ENCODE measurements at places on chromosomes 3 and 15. TPM values are rescaled to one million over a fixed set of nuclear protein-coding genes. Genes with fewer than 3 reads are reported as not detected.
A peak's percentile ranks its signal among the peaks of the same experiment; 100 is the strongest.

Gene TRPC1
- 17.6 TPM for total RNA-seq

Gene C3orf22
- total RNA-seq = 0.44 TPM

Gene RASL12
- total RNA-seq = 0.40 TPM

Gene ST6GAL1
- 80.7 TPM for total RNA-seq

Gene TEX9
- 32.7 TPM for total RNA-seq

- no peak overlapping the region for H3K4me3 ChIP-seq
- DNase-seq = no peak
- H3K27ac ChIP-seq = peak overlapping the region; percentile 85
- no peaks in the 10 kb centered on the region for H3K36me3 ChIP-seq
- peaks cover 45% of the 10 kb centered on the region for H3K4me1 ChIP-seq
Measured at GRCh38 chr3:140053794-140054193, 118.8 kb downstream of the CLSTN2 start.

GRCh38 chr3:104987859-104988258, 378.9 kb upstream of the ALCAM start:
- no peaks in the 10 kb centered on the region for H3K4me1 ChIP-seq
- H3K27ac ChIP-seq = no peak overlapping the region
- H3K4me3 ChIP-seq = no peak overlapping the region
- no peak for DNase-seq

DNA sequence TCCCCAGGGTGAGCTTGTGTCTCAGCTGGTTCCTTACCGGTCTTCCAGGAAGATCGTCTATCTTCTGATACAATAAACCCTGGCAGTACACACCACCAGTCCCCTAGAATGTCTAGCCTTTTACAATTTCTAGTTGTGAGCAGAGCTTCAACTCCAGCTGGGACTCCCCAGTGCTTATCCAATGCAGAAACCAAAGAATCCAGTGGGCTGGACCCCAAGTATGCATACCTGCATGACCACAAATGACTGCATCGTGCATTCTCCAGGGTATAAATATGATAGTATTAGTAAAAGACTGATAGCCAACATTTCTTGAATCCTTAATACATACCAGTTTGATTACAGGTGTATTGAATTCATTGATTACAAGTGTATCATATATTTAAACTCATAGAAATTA, 176.0 kb downstream of the SATB1 start:
- no peaks in the 10 kb centered on the region for H3K36me3 ChIP-seq
- H3K27ac ChIP-seq = no peak overlapping the region
- peaks cover 20% of the 10 kb centered on the region for H3K4me1 ChIP-seq
- H3K27me3 ChIP-seq = no peaks in the 10 kb centered on the region

DNA sequence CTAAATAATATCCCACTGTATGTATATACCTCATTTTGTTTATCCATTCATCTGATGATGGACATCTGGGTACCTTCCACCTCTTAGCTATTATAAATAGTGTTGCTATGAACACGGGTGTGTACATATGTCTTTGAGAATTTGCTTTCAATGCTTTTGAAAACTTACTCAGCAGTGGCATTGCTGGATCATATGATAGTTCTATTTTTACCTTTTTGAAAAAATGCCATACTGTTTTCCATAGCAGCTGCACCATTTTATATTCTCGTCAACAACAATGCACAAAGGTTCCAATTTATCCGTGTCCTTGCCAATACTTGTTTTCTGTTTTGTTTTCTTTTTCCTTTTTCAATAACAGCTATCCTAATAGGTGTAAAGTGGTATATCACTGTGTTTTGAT, 77.1 kb downstream of the PEAK1 start:
- no peak overlapping the region for H3K4me3 ChIP-seq
- H3K36me3 ChIP-seq = peaks cover 13% of the 10 kb centered on the region
- no peak for DNase-seq
- H3K4me1 ChIP-seq = peaks cover 4% of the 10 kb centered on the region
- H3K27me3 ChIP-seq = no peaks in the 10 kb centered on the region

GRCh38 chr3:94162700-94163099, 99.8 kb downstream of the NSUN3 start:
- no peaks in the 10 kb centered on the region for H3K36me3 ChIP-seq
- no peaks in the 10 kb centered on the region for H3K27me3 ChIP-seq
- no peak overlapping the region for H3K4me3 ChIP-seq
- DNase-seq = no peak
- H3K27ac ChIP-seq = no peak overlapping the region

GRCh38 chr15:68220967-68221366, 8.6 kb downstream of the CLN6 start:
- H3K4me3 ChIP-seq = no peak overlapping the region
- no peak for DNase-seq
- no peaks in the 10 kb centered on the region for H3K27me3 ChIP-seq
- peaks cover 15% of the 10 kb centered on the region for H3K36me3 ChIP-seq
- peaks cover 3% of the 10 kb centered on the region for H3K4me1 ChIP-seq
- H3K27ac ChIP-seq = no peak overlapping the region

DNA sequence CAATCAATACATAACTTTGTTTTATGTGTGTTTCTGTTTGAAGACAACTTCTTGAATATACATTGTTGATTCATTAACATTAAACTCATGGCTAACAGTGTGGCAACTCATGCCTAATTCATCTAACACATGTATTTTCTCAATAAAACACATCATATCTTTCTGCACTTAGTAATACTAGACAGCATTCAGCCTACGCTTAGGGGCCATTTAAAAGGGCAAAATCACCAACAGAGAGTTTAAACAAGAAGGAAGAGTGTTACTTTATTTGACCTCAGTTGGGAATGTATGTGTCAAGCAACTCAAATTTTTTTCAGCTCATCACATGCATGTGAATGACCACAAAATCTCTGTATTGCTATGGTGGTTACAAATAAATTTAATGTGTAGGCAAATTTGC, 128.8 kb upstream of the AADACL2 start:
- H3K36me3 ChIP-seq = no peaks in the 10 kb centered on the region
- H3K4me1 ChIP-seq = no peaks in the 10 kb centered on the region
- H3K27ac ChIP-seq = no peak overlapping the region
- H3K27me3 ChIP-seq = no peaks in the 10 kb centered on the region

- H3K36me3 ChIP-seq = peaks cover 2% of the 10 kb centered on the region
- peaks cover 3% of the 10 kb centered on the region for H3K27me3 ChIP-seq
- no peak overlapping the region for H3K27ac ChIP-seq
- H3K4me3 ChIP-seq = no peak overlapping the region
- DNase-seq = no peak
Measured at GRCh38 chr15:31412824-31413223, 86.2 kb downstream of the KLF13 start.

DNA sequence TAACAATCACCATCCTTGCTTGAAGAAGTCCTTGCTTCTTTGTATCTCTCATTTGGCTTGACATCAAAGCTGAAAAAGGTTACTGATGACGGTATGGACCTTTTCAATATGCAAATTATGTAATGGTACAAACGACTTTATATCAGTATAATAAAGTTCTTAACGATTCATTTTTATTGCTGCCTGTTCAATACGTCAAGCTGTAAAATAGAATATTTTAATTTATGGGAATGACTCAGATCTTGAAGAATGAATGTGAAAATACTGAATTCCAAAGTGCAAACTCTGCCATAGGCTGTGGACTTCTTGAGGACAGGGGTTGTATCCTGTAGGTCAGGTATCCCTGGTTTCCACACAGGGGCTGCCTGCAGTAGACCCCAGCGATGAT, 156.2 kb downstream of the PLCL2 start:
- H3K4me3 ChIP-seq = no peak overlapping the region
- H3K4me1 ChIP-seq = no peaks in the 10 kb centered on the region
- no peak for DNase-seq
- no peak overlapping the region for H3K27ac ChIP-seq
- H3K36me3 ChIP-seq = no peaks in the 10 kb centered on the region

GRCh38 chr15:78421238-78421965, 16.6 kb upstream of the IREB2 start:
- H3K36me3 ChIP-seq = no peaks in the 10 kb centered on the region
- H3K27ac ChIP-seq = no peak overlapping the region
- H3K4me3 ChIP-seq = no peak overlapping the region
- peaks cover 11% of the 10 kb centered on the region for H3K4me1 ChIP-seq
